ENCODE measurements at places on chromosomes 2 and 18.

- DNase-seq, result no peak
These were observed 59.5 kb downstream of the RMDN2 start for GRCh38 chr2:37984589-37984988.

GRCh38 chr2:102119255-102119654 lies 23.3 kb upstream of the IL1R1 start:
- DNase-seq, result no peak

GRCh38 chr18:75003764-75004690 lies 204.9 kb downstream of the PTGR3 start:
- DNase-seq, result no peak

- DNase-seq, result no peak
These were observed 294.9 kb upstream of the CYRIA start for GRCh38 chr2:16960579-16960978.

GRCh38 chr18:61334491-61334850 lies 1.2 kb downstream of the CDH20 start:
- DNase-seq, result no peak

GRCh38 chr2:60641811-60642788 lies 88.6 kb upstream of the BCL11A start:
- DNase-seq, result peak; percentile 83

GRCh38 chr2:10034333-10035052 lies 8.9 kb upstream of the KLF11 start:
- no peak for DNase-seq

DNA sequence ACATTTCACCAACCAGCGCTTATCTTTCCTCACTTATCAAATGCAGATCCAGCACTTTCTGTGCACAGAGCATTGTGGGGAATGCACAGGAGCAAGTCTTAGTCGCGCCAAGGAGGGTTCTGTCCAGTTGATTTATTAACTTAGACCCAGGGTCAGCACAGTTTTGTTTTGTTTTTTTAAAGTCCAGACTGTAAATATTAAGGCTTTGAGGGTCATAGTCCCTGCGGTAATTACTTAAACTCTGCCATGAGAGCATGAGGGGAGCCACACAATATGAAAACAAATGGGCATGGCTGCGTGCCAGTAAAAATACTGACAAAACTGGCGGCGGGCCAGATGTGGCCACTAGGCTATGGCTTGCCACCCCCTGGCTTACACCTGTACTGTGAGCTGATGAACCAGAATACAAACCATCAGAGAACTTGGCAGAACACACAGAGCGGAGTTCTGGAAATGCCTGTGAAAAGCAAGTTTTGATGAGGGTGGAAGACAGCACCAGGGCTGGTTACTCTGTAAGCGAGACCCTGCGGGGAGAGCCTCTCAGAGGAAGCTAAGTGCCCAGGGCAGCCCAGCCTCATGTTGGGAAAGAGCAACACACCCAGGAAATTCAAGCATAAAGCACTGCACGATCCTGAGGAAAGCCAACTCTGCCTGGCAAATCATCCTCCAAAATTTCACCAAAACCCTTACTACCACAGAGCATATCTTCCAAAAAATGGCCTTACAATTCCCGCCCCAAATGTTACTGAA lies 43.6 kb downstream of the L3MBTL4 start:
- no peak for DNase-seq

DNA sequence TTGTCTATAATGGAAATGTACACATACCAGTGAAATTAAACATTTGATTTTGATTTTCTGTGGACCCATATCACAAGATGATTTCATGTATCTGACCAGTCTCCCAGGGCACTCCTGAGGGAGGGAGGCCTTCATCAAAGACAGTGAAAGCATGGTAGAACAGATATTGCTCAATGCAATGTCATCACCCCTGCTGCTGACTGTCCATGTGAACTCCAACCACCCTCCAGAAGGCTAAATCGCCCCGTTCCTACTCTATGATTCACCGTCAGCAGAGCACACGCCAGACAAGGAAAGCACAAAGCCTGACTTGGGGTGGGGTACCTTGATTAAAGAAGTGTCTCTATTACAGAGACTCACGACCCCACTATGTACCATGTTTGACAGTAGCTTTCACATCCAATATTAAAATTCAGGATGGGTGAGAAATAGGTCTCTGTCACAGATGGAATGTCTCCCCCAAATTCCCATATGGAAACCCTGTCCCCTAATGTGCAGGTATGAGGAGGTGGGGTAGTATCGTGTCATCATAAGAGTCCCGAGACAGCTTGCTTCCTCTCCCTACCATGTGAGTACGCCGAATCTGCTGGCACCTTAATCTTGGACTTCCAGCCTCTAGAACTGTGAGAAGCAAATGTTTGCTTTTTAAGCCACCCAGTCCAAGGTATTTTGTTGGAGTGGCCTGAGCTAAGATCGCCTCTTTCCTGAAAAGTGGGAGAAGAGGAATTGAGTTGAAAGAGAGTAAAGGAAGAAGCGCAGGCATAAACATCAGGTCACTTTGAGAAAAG lies 42.4 kb downstream of the CYB5A start:
- no peak for DNase-seq

DNA sequence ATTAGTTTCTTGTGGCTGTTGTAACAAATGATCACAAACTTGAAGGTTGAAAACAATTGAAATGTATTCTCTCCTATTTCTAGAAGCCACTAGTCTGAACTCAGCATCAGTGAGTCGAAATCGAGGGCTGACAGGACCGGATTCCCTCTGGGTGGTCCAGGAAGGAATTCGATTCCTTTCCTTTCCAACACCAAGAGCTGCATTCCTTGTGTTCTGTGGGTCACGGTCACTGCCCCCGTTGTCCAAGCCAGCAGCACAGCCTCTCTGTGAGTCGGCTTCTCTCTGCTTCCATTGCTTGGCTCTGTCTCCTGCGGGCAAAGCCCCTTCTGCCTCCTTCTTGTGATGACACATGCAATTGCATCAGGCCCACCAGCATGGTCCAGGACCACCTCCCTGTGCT lies 67.3 kb downstream of the SMIM21 start:
- DNase-seq, result no peak

GRCh38 chr2:218381916-218382366 lies at the start of gene SLC11A1:
TSS of gene SLC11A1 (plus strand) at chr2:218382273. CDS start at chr2:218382369, 96 bp downstream.
- DNase-seq, result no peak

DNA sequence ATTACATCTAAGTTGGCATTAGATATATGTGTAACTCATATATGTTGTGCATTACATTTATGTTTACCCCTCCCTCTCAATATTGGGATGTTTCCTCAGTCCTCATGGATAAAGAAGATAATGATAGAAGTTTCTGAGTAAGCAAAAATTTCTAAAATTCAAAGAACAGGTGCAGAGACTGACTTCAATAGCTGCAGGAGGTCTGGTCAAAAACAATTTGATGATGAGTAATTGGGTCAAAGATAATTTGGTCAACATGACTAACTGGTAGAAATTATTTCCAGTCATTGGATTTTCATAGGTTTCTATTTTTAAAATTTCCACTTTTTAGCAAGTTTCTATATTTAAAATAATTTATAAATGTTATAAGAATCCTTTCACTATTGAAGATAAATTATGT lies 1130.9 kb upstream of the SLC39A10 start:
- DNase-seq, result no peak

GRCh38 chr2:235740821-235741220 lies 247.0 kb downstream of the AGAP1 start:
- DNase-seq, result peak; percentile 62

DNA sequence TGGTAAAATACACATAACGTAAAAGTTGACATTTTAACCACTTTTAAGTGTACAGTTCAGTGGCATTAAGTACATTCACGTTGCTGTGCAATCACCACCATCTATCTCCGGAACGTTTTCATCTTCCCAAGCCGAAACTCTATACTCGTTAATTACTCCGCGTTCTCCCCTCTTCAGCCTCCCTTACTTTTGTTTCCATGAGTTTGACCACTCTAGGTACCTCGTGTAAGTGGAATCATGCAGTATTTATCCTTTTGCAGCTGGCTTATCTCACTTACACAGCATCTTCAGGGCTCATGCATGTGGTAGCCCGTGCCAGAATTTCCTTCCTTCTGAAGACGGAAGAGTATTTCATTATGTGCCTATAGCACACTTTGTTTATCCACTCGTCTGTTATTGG lies 225.2 kb downstream of the SLC4A3 start:
- no peak for DNase-seq

GRCh38 chr2:197998702-197999101 lies 194.3 kb downstream of the PLCL1 start:
- DNase-seq, result no peak

DNA sequence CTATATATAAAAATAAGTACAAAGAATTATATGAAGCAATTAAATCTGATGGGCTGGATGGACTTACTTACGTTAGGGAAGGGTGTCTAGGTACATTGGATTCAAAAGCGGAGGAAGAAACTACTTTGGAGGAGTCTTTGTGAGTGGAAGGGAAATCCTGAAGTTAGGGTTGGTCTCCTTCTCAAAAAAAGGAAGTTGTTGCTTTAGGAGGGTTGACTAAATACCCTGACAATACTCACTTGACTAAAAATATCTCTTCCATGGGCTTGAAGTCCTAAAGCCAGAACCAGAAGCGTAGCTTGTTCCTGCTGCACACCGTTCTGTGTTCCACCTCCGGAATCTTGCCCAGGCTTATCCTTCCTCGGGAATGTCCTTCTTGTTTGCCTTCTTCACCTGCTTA lies 143.3 kb upstream of the ZEB2 start:
- no peak for DNase-seq

DNA sequence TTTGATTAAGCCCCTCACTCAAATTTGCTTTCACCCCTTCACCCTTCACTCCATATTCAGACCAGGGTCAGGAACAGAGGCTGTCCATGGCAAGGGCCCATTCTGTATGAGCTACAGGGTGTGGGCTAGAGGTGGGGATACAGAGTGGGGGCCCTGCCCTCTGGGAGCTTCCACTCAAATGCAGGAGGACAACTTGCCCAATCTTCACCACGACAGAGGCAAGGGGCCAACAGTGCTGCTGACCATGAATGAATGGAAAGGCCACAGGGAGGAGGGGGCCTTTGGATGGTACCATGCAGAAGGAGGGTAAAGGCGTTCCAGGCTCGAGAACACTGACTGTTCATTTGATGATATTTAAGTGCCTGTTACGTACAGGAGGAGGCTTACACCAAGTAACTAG lies 22.8 kb downstream of the ADRA2B start:
- no peak for DNase-seq

DNA sequence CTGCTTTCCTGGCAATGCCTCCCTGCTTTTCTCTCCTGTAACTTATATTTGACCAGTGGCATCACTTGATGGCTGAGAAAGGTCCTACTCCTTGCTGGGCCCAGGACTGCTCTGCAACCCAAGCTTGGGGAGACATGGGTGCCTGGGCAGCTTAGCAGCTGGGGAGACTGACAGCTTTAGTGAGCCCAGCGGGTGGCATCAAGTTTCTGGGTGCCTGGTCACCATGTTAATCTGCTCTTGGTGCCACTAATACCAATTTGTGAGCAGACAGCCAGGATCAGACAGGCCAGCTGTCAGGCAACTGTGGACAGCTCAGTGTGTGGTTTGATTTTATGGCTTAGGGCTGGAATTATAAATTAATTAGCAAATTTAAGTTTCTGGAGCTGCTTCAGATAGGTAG lies 144.8 kb upstream of the GLI2 start:
- no peak for DNase-seq

- DNase-seq, result peak; percentile 48
These were observed 74.7 kb downstream of the NDUFA10 start for GRCh38 chr2:239950144-239951128.

- no peak for DNase-seq
These were observed 69.7 kb downstream of the TBC1D8 start for GRCh38 chr2:101081375-101081907.

DNA sequence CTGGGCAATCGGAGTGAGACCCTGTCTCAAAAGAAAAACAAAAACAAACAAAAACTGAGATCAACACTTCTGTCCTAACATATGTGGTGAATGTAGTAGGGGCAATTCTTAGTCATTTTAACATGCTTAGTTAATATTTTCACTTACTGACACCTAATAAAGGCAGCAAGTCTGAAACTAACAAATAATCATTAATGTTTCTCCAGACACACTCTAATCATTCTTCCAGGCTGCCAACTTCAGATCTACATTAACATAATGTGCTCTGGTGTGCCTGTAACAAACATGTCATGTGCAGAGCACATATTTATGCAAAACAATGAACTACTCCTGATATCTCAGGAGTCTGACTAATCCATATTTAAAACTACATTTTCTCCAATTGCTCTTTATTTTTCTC lies 6.0 kb downstream of the KRCC1 start:
- DNase-seq, result no peak

DNA sequence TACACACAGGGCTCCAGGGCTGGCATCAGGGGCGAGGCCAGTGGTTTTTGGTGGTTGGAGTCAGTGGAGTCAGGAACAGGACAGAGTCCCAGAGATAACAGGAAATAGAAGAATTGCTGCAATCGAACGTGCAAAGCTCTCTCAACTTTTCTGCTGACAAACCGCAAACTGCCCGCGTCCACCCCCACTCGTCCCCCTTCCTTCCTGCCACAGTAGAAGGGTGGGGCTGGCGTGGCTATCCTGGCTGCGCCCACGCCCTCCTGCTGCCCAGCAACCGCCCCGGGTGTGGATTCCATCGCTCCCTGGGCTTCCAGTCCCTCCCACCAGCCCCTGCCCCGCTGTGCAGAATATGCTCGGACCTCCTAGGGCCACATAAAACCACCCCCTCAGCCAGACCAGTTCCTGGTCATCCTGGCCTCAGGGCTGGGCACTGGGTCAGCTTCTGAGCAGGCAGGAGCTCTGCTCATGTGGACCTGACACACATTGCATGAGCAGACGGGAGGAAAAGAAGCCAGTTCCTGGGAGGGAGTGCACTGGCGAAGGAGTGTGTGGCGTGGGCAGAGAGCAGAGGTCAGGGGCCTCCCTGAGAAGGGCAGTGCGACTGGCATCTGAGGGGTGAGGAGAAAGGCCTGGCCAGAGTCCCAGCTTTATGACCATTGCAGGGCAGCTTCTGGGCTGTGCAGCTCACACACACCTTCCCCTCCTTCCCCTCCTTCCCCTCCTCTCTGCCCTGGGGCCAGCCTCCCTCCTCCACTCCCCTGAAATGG lies 85.4 kb upstream of the ATG16L1 start:
- DNase-seq, result no peak

- no peak for DNase-seq
These were observed 439.1 kb downstream of the TSN start for GRCh38 chr2:122194546-122194945.

- DNase-seq, result no peak
These were observed 29.7 kb downstream of the XDH start for GRCh38 chr2:31384771-31385276.

DNA sequence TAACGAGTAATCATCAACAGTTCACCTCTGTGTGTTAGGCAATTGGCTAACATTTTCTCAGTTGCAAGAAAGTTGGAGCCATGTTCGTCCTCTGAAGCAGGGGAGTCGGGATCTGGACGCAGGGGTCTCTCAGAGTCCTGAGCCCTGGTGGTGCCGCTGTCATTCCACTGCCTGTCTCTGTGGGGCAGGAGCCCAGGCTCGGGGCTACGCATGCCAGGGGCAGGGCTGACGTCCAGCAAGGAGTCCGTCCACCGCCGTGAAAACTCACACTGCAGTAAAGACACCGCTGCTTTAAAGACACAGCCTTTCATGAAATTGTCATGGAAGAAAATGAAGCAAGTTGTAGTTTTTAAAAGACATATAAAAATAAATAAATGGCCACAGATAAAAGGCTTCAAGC lies 571.1 kb upstream of the SOX11 start:
- DNase-seq, result peak; percentile 4

All from neural progenitor cell (in vitro differentiated cells).